ENCODE measurements at places on chromosomes 1 and 21. TPM values are rescaled to one million over a fixed set of nuclear protein-coding genes. Genes with fewer than 3 reads are reported as not detected.

The TRIM58 gene
- under 0.01 TPM for total RNA-seq

The OR6K3 gene
- not detected for total RNA-seq

The UBL4B gene
- not detected for total RNA-seq

The NUDT4B gene
- total RNA-seq: 8.3 TPM

The LAMB3 gene
- 42.8 TPM for total RNA-seq

The RGS18 gene
- total RNA-seq: not detected

The LYPD8 gene
- total RNA-seq: not detected

The CLCA2 gene
- total RNA-seq: 2.9 TPM

The LRRC38 gene
- total RNA-seq: not detected

The NUAK2 gene
- total RNA-seq: 2.8 TPM
